ENCODE measurements at places on chromosomes 1 and 21.
A peak's percentile ranks its signal among the peaks of the same experiment; 100 is the strongest.

DNA sequence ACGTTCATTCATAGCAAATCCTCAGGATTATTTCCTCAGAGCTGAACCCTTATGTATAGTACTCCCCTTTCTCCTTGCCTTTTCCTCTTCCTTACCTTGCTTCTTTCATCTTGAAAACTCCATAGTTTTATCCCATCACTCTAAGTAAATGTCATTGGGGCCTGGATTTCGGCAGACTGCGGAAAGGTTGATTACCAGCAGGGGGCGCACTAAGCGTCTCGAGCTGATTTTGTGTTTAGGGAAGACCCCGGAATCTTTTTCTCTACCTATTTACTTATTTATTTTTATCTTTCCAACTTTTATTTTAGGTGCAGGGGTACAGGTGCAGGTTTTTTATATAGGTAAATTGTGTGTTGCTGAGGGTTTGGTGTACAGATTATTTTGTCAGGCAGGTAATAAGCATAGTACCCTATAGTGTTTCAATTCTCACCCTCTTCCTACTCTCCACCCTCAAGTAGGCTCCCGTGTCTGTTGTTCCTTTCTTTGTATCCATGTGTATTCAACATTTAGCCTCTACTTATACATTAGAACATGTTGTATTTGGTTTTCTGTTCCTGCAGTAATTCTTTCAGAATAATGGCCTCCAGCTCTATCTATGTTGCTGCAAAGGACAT is 11.4 kb upstream of the MTARC1 start:
- DNase-seq = peak; percentile 59

DNA sequence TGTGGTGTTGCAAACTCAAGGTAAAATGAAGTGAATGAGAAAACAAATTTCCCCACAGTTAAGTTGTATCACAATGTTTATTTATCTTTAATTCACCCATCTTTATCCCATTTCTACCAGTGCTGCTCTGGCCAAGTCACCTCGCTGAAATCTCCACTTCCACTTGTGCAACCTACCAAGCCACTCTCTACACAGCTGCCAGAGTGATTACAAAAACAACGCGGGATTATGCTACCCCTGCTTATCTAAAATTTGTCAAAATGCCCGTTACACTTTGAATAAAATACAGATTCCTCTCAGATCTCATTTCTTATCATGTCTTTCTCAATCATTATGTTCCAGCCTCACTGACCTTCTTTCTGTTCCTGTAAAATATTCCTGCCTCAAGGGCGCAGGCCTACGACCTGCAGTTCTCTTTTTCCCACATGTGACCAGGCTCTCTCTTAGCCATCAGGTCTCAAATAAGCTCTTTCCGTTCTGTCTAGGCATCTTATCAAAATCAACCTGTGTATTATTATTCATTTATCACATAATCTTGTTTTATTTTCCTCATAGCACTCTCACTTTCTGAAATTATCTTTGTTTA is 95.6 kb downstream of the NTMT2 start:
- no peak for DNase-seq

DNA sequence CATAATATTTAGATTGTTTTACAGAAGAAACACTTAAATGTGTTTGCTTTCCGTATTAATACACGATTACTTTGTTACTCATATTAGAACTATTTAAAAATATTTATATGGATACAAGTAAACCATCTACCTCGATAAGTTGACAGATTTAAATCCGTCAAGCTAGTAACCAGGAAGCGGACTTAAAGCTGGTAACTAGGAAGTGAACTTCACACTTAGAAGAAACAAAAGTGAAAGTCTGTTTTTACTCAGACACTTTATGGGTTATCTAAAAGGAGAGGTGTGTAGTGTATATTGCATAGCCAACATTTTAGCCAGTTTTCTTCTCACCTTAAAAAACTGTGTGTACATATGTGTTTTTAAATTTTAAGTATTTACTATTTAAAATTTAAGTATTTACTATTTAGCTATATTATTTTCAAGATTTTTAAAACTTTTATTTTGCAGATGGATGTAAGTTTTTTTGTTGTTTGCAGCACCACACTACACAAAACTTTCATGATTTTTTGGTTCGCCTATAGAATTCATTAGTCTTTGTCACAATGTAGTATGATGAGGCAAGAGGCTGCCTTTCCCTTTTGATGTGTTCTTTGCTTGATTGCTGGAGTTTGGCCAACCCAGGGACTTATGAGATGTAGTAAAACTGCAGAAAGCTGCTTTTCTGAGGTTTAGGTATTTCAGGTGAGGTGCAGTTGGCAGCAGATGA is 2.7 kb downstream of the USP25 start:
- DNase-seq = no peak

- peak; percentile 53 for DNase-seq
These were observed 674 bp downstream of the CEP350 start for GRCh38 chr1:179955287-179955680.

GRCh38 chr1:151475175-151475574 is 15.9 kb upstream of the POGZ start:
- no peak for DNase-seq

GRCh38 chr1:17979815-17980214 is 127.8 kb upstream of the IGSF21 start:
- peak; percentile 67 for DNase-seq

- no peak for DNase-seq
These were observed 4.2 kb downstream of the LGR6 start for GRCh38 chr1:202197653-202198365.
